A549 treated with Mapracorat at 1 μM for 4 hours (cell line): ENCODE measurements at places on chromosomes 3 and 15. TPM values are rescaled to one million over a fixed set of nuclear protein-coding genes. Genes with fewer than 3 reads are reported as not detected.

Gene RPSA
- total RNA-seq: 2,637 to 2,714 TPM (median 2,658 TPM) in 5 replicates

Gene RHCG
- total RNA-seq: 35.5 to 49.8 TPM (median 39.6 TPM) in 5 replicates

Gene CNTN3
- not detected in 5 replicates for total RNA-seq

Gene HGD
- 15.0 to 22.1 TPM (median 16.0 TPM) in 5 replicates for total RNA-seq

Gene CGNL1
- total RNA-seq: 0.68 to 0.85 TPM (median 0.77 TPM) in 5 replicates

Gene RAB11A
- 246 to 338 TPM (median 291 TPM) in 5 replicates for total RNA-seq
